HuH-7 (cell line): ENCODE measurements at places on chromosomes 3 and 15.

- no peak for DNase-seq
These were observed 368.7 kb upstream of the ARHGEF26 start for GRCh38 chr3:153752405-153753027.

- no peak for DNase-seq
These were observed 9.9 kb downstream of the CEP152 start for GRCh38 chr15:48800811-48801455.

DNA sequence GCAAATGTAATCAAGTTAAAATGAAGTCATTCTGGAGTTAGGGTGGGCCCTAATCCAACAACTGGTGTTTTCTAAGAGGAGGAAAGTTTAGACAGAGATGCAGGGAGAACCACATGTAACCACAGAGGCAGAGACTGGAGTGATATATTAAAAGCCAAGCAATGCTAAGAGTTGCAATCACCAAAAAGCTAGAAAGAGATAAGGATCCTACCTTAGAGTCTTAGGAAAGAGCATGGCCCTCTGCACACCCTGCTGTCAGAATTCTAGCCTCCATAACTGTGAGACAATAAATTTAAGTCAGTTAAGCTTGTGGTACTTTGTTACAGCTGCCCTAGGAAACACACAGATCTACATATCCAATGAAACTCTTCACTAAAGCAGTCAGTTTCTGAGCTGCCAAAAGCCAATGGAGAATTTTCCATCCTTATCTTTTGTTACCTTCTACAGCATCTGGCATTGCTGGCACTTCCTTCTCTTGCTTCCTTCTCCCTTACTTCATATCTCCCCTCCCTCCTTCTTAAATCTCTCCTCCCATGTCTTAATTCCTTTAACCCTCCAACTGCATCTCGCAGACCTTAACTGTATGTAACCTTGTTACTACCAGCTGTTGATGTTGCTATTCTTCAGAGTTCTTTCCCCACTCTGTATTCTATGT is 11.2 kb downstream of the DCBLD2 start:
- no peak for DNase-seq

- DNase-seq = no peak
These were observed 48.8 kb upstream of the PLSCR5 start for GRCh38 chr3:146653978-146654377.

DNA sequence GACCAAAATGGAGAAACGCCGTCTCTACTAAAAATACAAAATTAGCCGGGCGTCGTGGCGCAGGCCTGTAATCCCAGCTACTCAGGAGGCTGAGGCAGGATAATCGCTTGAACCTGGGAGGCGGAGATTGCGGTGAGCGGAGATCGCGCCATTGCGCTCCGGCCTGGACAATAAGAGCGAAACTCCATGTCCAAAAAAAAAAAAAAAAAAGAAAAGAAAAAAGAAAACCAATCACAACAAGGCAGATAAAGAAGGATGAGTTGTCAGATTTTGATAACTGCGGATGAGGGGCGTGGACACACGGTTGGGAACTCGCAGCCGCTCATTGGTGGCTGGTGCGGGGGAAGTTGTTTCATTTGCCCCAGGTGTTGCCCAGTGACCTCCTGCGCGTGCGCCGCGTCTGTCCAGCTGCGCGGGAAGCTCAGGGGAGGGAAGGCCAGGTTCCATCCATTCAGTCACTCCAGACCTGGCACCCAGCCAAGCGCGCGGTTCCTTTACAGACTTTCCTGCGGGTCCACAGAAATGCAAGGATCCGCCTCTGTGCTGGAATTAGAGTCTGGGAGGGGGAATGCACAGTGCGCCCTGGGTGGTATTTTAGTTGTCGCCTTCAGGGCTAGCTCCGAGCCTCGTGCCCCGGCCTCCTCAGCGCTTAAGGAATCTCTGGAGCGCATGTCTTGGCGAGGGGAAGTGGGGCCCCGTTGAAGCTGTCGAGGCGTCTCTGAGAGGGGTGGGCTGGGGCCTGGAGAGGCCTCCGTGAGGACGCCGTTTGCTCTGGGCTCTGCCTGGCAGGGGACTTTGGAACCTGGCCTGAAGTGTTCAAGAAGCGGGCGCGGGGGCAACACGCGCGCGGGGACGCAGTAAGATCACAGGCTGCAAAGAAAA is 708 bp upstream of the GCHFR start:
- peak; percentile 88 for DNase-seq

DNA sequence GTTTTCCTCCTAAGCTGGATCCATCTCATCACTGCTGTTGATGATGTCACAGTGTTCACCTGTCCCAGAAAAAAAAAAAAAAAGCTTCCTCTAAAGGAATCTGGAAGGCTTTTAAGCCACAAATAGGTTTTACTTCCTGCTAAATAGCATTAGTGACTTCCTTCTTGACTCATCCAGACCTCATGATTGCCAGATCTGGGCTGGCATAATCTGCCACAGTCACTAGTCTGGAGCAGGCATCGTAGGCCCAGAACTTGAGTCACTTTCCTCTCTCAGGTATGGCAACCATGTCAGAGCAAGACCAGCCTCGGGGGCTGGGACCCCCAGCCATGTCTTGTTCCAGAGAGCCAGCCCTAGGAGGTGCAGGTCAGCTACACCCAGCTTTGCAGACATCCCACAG is 266.5 kb upstream of the CADM2 start:
- no peak for DNase-seq

- no peak for DNase-seq
These were observed 336.6 kb downstream of the ROBO2 start for GRCh38 chr3:77376511-77376910.

DNA sequence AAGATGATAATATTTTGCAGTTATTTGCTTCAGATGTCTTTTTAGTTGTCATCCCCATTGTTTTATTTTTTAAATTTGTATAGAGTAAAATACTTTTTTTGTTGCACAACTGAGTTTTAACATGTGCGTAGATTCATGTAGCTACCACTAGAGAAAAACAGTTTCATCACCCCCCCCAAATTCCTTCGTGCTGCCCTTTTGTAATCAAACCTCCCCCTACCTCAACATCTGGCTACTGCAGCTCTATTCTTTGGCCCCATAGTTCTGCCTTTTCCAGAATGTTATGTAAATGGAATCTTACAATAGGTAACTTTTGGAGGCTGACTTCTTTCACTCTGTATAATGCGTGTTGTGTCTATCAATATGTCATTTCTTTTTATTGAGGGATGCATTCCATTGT is 232.0 kb upstream of the RASGRP1 start:
- DNase-seq = no peak

- no peak for DNase-seq
These were observed 6.9 kb upstream of the KLHL40 start for GRCh38 chr3:42678447-42678846.

DNA sequence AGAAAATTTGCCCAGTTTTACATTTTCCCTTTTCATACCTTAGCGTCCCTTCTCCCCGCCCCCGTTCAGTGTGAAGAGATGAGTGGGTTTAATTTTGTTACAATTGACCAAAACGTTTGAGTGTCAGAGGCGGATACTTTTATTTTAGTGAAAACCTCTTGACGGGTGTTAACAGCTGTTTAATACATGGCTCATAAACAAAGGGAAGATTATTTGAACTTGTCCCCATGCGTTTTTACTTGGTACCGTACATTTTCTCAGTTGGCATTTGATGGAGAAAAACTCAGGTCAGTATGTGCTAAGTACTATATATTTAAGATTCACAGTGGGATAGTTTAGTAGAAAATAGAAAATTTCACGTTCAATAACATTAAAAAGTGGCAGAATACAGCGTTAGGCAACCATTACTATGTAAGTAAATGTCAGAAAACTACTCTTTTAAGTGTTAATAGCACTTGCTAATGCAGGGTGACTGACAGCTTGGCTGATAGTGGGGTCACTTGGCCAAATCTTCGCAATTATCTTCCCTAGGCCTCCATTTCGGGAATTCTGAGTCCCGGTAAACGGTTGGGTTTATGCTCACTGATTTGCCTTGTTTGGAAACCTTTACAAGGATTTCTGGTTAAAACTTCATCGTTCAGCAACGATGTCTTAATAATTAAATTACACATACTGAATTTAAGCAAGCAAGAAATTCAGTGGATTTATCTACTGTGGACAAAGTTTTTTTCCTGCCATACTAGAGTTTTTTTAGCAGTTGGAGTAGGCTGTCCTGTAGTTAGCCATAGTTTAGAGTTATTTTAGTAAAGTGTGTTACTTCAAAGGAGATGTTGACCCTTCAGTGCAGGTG is 4.8 kb downstream of the CHD2 start:
- no peak for DNase-seq

- no peak for DNase-seq
These were observed 23.4 kb upstream of the GATM start for GRCh38 chr15:45401665-45402161.

DNA sequence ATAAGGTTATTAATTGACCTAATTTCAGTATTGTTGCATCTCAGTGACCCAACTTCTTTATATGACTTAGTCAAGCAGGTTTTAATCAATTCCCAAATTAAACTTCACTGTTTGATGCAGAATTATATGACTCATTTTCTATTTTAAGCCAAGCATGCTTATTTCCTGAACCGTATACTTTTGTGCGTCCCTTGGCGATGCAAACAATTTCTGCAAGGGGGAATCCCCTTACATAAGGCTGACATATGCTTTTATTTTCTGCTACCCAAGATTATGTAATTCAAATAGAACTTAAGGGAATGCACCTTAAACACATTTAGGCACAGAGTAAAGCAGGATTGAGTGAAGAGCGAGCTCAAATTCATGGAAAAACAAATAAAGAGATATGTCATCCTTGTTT is 303.9 kb downstream of the PDCD6IP start:
- DNase-seq = no peak

- DNase-seq = no peak
These were observed 6.9 kb upstream of the FOXB1 start for GRCh38 chr15:59997070-59997701.

DNA sequence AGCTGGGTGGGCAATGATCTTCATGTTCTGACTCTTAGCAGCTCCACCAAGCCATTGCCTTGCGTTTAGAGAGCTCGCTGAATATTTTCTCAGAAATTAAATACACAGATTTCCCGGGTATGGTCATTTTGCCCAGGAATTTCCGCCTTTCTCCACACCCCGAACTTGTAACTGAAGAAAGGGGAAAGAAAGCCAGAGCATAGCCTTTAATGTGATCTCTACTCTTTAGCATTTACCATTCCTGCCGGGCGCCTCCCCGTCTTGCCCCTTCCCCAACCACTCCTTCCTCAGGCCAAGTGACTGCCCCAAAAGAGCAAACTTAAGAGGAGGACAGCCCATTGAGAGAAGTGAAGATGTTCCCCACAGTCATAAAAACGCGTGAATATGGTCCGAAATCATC is 53.1 kb downstream of the LMCD1 start:
- DNase-seq = no peak

GRCh38 chr3:129504471-129505100 is 23.9 kb upstream of the RHO start:
- DNase-seq = no peak

- DNase-seq = no peak
These were observed 306.8 kb downstream of the EPHA3 start for GRCh38 chr3:89414270-89414669.

DNA sequence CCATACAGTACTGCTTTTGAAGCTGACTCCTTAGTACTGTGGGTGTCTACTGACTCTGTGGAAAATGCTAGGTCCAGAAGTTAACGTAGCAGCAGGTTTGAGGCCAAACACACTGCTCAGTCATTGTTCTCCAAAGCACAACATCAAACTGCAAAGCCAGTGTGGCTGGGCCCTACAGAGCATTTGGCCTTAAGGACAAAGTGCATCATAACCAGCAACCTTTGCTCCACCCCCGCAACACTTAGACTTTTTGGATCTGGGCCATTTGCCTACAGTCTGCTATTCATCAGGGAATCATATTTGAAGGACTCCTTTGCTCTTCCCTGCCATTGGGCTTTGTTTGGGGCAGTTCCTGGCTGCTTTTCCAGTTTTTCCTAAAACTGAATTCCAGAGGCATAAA is 43.1 kb upstream of the ARL6 start:
- peak; percentile 7 for DNase-seq

DNA sequence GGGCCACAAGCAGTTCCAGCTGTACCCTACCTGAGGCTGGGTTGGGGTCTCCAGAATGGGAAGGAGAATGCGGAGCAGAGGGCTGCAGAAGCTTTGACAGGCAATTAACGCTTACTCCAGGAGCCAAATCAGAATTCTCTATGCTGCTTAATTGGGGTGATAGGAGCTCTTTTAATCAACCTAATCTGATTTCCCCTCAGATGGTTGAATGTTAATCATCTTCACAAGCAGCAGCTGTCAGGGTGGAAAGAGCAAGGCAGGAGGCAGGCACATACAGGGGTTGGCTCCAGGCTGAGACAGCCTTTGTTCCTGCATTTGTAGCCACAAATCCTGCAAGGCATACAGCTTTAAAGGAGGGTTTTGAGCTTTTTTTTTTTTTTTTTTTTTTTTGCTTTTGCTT is 2.6 kb downstream of the CILP start:
- DNase-seq = no peak

- no peak for DNase-seq
These were observed 573.0 kb downstream of the TUSC7 start for GRCh38 chr3:117282566-117282965.

DNA sequence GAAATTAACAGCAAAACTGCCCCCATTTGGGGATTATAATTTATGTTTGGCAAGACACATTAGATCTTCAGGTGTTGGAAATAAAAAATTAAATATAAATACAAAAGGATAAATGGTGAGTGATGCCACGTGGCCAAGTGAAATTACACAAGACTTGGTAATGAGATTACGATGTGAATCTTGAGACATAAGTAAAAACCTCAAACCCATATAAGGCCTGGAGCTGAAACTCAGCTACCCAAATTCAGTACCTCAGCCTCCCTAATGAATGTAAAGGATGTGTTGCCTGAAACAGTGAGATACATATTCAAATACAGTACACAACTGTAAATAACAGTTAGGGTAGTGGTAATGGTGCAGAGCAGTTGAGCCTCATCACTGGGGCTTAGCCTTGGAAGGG is 1146.6 kb downstream of the OTOL1 start:
- no peak for DNase-seq

- DNase-seq = no peak
These were observed 246.8 kb upstream of the TOPAZ1 start for GRCh38 chr3:43994657-43995546.

GRCh38 chr3:149494759-149495580 is 20.5 kb downstream of the TM4SF4 start:
- no peak for DNase-seq

DNA sequence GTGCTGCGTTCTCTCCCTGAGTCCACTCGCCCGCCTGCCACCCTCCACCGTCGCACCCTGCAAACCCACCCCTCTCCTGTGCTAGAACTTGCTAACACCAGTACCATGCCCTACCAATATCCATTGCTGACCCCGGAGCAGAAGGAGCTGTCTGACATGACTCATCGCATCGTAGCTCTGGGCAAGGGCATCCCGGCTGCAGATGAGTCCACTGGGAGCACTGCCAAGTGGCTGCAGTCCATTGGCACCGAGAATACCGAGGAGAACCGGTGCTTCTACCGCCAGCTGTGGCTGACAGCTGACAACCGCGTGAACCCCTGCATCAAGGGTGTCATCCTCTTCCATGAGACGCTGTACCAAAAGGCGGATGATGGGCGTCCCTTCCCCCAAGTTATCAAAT is 4.9 kb upstream of the ALAS1 start:
- DNase-seq = no peak

DNA sequence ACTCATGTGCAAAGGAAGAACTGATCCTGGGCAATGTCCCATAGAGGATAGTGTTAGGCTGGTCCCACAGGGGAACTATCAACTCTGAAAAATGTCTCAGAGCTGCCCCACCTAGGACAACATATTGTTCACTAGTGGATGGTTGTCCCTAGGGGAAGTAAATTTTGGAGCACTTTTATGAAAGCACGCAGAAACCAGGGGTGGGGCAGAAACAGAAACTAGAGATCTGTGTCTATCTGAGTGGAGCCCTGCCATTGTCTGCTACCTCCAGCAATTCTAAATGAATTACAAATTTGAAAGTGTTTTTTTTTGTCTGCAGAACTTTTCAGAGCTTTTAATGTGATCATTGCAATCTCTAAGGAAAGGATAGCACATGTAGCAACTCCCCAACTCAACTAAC is 357.1 kb upstream of the PROK2 start:
- DNase-seq = no peak
